ENCODE measurements at places on chromosomes 2 and 18.

DNA sequence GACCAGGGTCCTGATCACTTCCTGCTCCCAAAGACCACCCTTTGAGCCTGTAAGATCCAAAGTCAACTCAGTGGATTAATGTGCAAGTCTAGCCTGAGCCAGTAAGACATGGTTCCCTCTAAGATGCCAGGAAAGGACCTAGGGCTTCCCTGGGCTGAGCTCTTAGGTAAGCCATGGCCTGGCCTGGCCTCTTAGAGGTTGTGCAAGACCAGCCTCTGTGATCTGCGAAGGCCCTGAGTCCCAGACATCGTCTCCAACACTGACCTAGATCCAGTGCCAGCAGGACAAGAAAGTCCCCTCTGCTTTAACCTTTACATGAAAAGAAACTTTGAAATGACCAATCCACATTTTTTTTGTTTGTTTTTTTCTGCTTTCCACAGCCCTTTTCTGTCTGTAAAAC is 73.6 kb upstream of the CYP1B1 start:
- DNase-seq, result no peak

DNA sequence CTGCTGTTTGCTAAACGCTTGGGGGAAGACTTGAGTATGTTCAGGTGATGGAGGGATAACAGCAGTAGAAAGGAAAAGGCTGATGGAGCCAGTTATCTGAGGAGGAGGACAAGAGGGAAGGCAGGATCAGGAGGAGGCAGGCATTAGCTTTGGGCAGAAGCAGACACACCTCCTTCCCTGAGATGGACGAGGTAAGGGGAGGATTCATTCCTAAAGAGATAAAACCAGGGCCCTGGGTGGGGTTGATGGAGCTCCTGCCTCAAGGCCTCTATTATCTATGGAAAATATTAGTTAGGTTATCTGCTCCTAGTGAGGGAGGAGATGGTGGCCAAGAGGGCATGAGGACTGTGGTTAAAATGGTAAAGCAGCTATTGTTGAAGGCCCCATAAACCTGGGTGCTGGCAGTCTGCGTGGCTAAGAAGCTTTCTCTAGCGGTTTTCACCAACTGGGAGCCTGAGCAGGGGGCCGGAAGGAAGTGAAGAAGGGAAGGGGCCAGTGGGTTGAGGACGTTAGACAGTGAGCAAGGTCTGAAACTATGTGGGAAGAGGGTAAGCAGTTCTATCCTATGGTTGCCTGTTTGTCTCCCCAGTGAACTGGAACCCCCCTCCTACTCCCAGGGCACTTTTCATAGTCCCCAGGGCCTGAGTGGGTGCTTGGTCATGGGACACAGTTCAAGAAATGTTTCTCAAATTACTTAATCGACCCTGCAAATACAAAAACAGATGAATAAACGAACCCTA is 56.6 kb upstream of the HK2 start:
- DNase-seq, result no peak

- DNase-seq, result no peak
Measured at GRCh38 chr2:171146633-171147032, 14.1 kb downstream of the TLK1 start.

DNA sequence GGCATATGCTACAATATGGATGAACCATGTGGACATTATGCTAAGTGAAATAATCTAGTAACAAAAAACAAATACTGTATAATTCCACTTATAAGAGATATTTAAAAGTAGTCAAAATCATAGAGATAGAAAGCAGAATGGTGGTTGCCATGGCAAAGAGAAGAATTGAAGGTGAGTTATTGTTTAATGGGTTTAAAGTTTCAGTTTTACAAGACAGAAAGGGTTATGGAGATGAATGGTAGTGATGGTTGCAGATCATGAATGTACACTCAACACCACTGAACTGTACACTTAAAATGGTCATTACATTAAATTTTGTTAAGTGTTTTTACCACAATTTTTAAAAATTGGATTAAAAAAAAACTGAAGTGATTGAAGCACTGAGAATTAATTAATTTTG is 298.2 kb upstream of the ZC3H15 start:
- no peak for DNase-seq

GRCh38 chr2:207869784-207870778 is 100.4 kb upstream of the FZD5 start:
- peak; percentile 54 for DNase-seq

GRCh38 chr2:232075859-232076258 is 114.3 kb downstream of the DIS3L2 start:
- no peak for DNase-seq

- no peak for DNase-seq
Measured at GRCh38 chr18:31880186-31880898, 62.6 kb downstream of the TRAPPC8 start.

- DNase-seq, result peak; percentile 78
Measured at GRCh38 chr2:75523313-75524275, 37.1 kb downstream of the EVA1A start.

Measured in EL (cell line).